ENCODE measurements at places on chromosomes 5 and 9.

DNA sequence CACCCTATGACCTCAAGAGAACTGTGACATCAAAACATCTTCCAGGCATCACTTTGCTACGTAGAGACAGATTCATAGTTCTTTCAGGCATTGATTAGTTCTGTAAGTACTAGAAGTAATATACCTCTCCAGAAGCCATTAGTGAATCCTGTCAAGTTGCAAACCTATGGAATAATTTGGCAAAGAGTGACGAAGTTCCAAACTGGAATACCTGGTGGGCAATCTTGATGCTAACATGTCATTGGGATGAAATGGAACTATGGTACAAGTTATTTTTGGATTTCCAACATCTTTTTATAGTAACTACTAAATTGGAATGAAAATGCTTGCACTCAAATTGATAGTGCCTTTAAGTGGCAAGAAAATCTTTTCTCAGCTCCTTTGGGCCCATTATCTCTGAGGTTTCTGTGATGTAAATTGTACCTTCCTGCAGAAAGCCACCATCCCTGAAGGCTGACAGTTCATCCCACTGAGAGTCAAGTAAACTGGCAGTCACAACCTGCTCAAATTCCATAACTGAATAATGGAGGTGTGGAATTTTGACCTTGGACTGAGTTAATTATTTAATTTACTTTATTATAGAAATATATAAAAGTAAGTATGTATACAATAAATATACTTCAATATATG is 435.5 kb downstream of the DTWD2 start:
- H3K36me3 ChIP-seq = no peaks in the 10 kb centered on the region
- peaks cover 4% of the 10 kb centered on the region for H3K4me1 ChIP-seq
- no peak overlapping the region for H3K4me3 ChIP-seq
- H3K27ac ChIP-seq = no peak overlapping the region
- no peaks in the 10 kb centered on the region for H3K27me3 ChIP-seq

DNA sequence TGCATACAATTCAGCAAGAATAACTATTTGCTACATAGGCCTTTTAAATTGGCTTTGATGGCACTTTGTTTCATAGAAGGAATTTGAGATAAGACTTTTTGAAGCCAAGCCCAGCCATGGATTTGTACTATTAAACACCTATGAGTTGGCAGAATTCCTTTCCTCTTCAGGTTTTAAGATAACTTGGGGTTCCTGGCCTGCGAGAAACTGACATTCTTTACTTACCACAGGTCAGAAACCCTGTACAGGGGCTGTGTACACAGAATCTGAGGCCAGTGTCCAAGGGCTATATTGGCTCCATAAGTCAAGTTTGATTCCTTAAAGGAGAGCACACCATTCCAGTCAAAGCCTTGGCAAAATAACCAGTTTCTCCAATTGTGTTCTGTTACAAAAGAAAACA is 10.8 kb upstream of the BTNL3 start:
- H3K4me1 ChIP-seq = no peaks in the 10 kb centered on the region
- H3K4me3 ChIP-seq = no peak overlapping the region
- no peaks in the 10 kb centered on the region for H3K27me3 ChIP-seq
- no peaks in the 10 kb centered on the region for H3K36me3 ChIP-seq

DNA sequence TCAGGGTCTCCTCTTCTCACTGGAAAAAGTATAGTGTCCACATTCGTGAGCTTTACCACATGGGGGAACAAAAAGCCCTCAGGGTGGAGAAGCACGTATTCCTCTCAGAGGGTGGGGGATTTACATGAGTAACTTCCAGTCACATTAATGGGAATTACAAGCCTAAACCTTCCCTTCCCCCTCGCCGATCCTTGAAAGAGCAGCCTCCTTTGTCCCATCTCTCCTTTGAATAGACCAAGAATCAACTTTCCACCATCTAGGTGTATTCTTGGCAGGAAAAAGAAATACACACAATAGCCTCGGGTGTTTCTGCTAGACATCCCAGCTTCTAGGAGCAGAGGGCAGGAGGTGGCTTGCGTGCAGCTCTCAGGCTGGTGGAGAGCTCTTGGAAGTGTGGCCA is 144.4 kb downstream of the ZNF462 start:
- H3K4me3 ChIP-seq = no peak overlapping the region
- H3K4me1 ChIP-seq = peaks cover 6% of the 10 kb centered on the region
- H3K36me3 ChIP-seq = peaks cover 24% of the 10 kb centered on the region
- H3K27me3 ChIP-seq = no peaks in the 10 kb centered on the region
- DNase-seq = no peak
- no peak overlapping the region for H3K27ac ChIP-seq

- DNase-seq = no peak
- H3K36me3 ChIP-seq = no peaks in the 10 kb centered on the region
- H3K27ac ChIP-seq = no peak overlapping the region
- H3K27me3 ChIP-seq = no peaks in the 10 kb centered on the region
Measured at GRCh38 chr5:59648949-59649921, 244.3 kb downstream of the PDE4D start.

DNA sequence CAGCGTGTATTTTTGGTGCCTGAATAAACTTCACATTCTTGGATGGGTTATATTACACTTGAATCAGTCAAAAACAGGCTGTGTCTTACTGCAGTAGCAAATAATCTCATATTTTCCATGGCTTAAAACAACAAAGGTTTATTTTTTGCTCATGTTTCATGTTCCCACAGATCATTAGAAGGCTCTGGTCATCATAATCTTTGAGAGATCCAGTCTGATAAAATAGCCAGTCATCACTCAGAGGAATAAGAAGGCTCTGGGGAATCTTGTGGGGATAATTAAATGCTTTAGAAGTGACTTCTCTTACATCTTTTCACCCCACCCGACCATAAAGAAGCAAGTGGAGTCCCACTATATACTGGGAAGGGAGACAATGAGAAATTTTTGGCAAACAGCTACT is 417.7 kb downstream of the PSAT1 start:
- no peak overlapping the region for H3K27ac ChIP-seq
- no peaks in the 10 kb centered on the region for H3K36me3 ChIP-seq
- H3K4me3 ChIP-seq = no peak overlapping the region
- H3K4me1 ChIP-seq = no peaks in the 10 kb centered on the region
- no peak for DNase-seq
